Stimulated activated CD8-positive, alpha-beta memory T cell treated with anti-CD3 and anti-CD28 coated beads, Interleukin-4, amount 100 ng/mL, for 1 hour (primary cell): ENCODE measurements at places on chromosomes 5 and 9.

DNA sequence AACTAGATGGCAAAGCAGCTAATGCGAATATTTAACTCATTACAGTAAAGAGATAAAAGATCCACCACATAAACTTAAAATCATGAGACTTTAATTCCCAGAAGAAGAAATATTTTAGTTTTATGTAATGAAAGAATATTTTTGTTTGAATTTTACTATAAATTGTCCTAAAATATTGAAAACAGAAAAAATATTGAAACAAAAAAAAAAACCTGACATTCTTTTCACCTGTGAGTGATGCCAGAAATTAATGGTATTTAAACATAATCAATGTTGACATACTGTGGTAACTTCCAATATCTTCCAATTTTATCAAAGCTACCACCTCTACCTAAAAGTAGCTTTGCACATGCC, 153.2 kb downstream of the MEF2C start:
- no peak for DNase-seq

- no peak for DNase-seq
Measured at GRCh38 chr5:133294380-133294779, 242.6 kb downstream of the HSPA4 start.

DNA sequence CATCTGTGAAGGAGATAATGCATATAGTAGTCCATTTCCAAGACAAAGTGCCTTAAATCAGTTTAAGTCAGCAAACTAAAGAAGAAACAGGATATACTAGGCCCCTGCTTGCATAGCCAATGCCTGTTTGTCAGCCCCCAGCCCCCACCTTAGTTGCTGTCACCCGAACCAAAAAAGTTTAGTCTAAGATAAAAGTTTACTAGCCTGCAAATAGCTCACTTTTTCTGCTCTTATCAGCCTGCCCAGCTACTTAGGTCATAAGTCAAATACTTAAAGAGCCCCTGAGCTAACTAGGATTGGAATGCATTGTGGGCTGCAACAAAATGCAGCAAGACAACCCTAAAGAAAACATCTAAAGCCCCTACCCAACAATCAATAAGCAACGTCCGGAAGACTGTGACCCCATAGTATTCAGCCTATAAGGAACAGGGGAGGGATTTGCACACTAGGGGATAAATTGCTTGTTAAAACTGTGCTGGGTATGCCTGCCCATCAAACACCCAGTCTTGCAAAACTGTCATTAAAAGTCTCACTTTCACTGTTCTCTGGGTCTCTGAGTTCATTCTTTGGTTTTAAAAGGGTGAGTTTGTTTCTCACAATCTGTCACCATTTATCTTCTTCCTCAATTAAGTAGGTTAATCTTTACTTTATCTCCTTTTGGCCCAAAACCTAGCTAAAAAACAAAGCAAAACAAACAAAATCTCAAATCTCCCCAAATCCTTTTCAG, 92.4 kb upstream of the CEP78 start:
- no peak for DNase-seq

- no peak for DNase-seq
Measured at GRCh38 chr5:116265471-116265870, 180.6 kb downstream of the COMMD10 start.

DNA sequence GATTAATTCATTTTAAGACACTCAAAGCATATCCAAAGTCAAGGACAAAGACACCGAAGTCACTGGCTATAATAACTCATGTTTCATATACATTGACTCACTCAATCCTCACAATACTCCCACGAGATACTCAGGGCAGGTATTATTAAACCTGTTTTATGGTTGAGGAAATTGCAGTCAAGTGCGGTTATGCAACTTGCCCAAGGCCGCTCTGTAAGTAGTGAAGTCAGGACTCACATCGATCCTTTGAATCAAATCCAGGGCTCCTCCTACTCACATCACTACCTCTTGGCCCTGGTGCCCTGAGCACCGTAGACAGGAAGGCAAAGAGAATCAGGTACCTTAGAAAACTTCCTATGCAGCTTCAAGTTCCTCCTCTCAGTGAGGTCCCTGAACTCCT, 87.8 kb upstream of the APC start:
- no peak for DNase-seq

DNA sequence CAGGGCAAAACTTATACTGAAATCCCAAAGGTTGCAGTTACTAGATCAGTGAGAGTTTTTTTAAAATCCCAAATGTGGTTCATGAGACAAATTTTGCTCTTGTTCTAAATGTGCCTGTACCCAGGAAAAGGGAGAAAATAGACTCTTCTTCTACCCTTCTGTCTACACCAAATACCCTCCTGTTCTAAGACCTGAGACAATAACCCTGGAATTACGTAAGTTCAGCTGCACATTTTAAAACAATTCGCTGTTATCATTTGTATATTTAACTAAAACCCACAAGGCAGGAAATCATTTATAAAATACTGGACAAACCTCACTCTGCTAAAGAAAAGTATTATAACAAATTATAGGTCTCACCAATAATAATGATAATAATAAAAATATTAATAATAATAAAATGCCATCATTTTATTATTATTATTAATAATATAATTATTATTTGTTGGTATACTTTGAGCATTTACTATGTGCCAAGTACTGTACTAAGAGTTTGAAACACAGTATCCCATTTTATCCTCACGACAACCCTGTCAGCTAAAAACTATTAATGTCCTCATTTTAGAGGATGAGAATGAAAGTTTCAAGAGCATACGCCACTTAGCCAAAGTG, 49.8 kb upstream of the AFAP1L1 start:
- DNase-seq = no peak

DNA sequence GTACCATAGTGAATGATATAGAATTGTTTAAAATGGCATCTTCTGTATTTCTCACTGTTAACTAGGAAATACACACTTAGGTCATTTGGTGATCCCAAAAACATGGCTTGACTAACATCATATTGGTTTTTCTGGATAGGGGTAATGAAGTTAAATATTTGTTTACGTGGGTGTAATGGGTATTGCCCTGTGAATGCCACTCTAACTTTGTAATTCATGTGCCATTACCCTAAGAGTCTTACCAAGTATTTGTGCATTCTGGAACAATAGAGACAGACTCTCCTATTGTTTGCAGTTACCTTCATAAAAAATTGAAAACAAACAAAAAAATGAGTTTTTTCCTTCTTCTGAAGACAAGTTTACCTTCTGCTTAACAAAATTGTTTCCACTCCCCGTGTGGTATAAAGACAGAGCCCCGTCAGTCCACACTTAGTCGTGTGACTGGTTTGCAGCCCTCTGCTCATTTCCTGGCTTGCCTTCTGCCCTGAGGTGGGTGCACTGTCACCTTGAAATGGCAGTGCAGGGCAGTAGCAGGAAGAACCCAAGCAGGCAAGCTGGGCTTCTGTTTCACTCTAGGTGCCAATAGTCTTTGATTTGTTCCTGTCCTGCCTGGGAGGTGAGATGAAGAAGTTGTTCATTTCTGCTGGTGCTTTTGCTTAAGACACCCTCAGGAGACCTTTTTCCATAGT, 9.6 kb upstream of the CATSPER3 start:
- DNase-seq = no peak

DNA sequence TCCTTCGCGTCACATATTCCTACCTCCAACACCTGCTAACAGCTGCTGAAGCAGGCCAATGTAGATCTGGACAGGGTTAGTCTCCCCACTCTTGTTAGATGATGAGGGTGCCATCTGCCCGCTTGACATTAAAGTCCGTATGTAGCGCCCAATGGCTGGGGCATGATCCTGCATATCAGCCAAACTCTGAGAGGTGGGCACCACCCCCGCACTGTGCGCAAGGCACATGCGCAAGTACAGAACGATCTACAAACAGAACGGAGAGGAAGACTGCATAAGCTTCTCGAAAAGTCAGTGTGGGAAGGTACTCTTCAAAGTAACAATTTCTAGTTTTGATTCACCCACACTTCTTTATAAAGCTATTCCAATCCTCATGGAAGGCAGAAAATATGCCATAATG, 69.8 kb downstream of the ECPAS start:
- DNase-seq = no peak

GRCh38 chr5:93273176-93273575, 307.8 kb downstream of the NR2F1-AS1 start:
- DNase-seq = no peak

GRCh38 chr5:90941002-90941720, 382.6 kb downstream of the ADGRV1 start:
- no peak for DNase-seq

DNA sequence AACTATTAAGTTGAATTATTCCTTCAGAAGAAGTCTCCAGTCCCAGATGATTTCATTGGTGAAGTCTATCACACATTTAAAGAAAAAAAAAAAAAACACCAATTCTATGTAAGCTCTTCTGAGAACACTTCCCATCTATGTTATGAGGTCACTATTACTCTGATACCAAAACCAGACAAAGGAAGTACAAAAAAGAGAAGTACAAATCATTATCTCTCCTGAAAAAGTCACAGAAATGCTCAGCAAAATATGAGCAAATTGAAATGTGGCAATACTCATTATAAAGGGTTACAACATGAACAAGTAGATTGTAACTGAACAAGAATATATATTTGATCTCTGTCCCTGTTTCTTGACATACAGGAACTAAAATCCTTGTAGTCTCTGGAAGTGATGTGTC, 280.4 kb downstream of the TLE1 start:
- DNase-seq = no peak

- no peak for DNase-seq
Measured at GRCh38 chr5:180290568-180291233, 1.2 kb downstream of the MAPK9 start.
